ENCODE measurements at places on chromosomes 12 and 14.

DNA sequence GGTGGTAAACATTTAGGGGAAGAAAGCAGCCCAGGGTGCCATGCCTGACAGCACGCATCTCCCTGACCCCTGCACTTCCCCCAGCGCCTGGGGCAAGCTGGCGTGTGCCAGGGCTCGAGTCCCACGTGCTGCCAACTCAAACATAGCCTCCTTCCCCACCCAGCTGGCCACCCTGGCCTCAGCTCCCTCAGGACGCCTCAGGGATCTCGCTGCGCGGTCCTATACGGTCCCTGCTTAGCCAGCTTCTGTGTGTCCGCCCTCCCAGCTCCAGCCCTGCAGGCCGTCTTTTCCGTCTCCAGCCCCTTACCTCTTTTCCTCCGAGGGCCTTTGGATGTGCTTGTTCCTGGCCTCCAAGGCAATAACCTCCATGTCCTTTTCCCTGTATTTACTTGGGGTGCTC is 71.0 kb downstream of the TESC start:
- DNase-seq = no peak

GRCh38 chr14:70425354-70425753 is 8.5 kb upstream of the SYNJ2BP start:
- no peak for DNase-seq

- DNase-seq = peak; percentile 8
Observed at GRCh38 chr12:109389146-109389545, 41.4 kb downstream of the MYO1H start.

- DNase-seq = no peak
Observed at GRCh38 chr14:68757618-68758081, 35.2 kb downstream of the ZFP36L1 start.

DNA sequence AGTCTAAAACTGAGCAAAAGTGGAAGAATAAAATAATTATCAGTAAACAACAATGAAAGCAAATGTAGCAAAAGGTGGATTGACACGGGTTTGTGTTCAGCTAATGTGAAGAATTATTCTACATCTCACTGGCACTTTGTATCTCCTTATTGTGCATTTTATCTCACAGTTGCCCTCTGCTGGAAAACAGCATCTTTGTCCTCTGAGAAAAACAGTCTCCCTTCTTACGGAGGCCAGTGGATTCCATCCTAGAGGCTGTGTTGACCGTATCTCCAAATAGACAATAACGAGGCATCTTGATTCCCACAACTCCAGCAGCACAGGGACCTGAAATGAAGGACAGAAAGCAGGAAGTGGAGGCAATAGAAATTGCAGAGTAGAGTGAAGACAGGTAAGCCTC is 51.3 kb upstream of the PLBD1 start:
- DNase-seq = peak; percentile 20

GRCh38 chr12:28620281-28620680 is 430.0 kb downstream of the CCDC91 start:
- DNase-seq = no peak

- no peak for DNase-seq
Observed at GRCh38 chr12:132024758-132025157, 75.0 kb downstream of the EP400 start.

Measured in RWPE1 (cell line).